Foreskin keratinocyte (primary cell): ENCODE measurements at places on chromosomes 7 and 10. TPM values are rescaled to one million over a fixed set of nuclear protein-coding genes. Genes with fewer than 3 reads are reported as not detected.

DNA sequence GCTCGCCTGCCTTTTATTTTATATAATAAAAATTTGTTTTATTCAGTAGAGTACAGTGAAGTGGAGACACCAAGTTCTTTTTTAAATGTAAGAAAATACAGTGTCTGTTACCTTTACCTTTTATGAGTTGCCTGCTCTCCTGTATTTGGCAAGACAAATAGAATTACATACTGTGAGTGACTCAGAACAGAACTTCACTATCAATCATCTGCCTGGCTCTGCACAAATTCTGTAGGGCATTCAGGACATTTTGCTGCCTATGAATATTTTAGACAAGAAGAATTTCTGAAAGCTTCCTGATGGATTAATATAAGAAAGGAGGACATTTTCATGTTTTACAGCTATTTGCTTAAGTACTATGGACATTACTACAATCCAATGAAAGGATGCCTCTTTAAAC, 135.4 kb upstream of the PHF14 start:
- DNase-seq, result no peak

GRCh38 chr10:4279655-4280054, 494.6 kb upstream of the KLF6 start:
- DNase-seq, result no peak

DNA sequence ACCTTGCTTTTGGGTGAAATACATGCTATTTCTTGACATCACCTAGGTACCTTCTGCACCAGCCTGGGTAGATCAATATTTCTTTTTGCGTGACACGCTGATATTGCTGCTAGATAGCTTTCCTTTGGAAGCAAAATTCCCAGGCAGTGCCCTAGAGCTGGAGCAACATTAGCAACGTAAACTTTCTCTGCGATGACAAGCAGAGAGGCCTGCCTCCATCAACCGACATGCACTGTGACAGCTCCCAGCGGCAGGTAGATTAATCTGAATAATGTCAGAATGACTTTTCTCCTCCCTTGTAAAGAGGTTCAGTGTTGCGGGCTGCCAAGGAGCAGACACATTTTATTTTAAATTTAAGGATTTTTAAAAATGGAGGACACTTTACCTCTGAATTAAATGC, 307.4 kb downstream of the GALNT17 start:
- no peak for DNase-seq

DNA sequence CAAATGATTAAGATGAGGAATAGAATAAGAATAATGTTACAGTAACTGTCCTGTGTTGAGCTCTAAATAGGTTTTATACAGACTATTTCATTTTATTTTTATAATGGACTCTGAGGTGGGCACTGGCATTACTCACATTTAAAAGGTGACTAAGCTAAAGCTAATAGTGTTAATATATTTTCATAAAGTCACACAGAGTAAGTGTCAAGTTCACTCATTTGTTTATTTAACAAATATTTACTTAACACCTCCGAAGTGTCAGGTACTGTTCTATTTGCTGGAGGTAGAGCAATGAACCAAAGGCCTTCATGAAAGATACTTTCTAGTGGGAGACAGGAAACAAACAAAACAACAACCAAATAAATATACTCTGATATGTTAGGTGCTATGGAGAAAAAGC, 44.0 kb downstream of the ASB4 start:
- DNase-seq, result no peak

CLDN3 gene
- polyA plus RNA-seq, result not detected in 2 replicates

DNA sequence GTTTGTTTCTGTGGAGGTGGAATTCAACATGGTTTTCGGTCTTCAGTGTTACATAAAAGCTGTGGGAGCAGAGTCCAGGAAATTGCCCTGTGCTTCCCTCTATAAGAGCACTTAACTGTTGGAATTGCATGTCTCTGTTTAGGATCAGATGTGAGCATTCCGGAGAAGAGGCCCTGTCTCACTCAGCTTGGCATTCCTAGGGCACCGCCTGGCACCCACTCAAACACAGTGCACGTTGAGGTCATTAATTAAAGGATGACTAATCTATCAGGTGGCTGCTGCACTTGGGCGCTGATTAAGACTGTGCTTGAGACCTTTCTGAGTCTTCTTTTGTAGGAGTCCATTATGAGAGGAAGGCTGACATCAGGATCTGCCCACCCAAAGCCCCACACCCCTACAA, 82.8 kb upstream of the VIPR2 start:
- no peak for DNase-seq

DNA sequence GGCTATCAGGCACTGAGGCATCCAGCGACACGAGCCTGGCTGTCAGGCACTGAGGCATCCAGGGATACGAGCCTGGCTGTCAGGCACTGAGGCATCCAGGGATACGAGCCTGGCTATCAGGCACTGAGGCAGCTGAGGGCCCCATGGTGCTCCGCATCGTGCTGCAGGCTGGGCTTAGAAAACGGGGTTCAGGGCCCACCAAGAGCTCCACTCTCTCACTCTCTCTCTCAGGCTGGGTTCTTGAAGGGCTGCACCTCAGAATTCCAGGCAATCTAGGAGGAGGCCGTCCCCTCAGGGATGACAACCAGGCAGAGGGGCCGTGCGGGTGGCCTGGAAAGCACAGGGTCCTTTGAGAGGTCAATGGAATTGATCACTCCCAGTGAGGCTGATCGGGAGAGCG, 69.0 kb downstream of the CFAP46 start:
- DNase-seq, result no peak

DNA sequence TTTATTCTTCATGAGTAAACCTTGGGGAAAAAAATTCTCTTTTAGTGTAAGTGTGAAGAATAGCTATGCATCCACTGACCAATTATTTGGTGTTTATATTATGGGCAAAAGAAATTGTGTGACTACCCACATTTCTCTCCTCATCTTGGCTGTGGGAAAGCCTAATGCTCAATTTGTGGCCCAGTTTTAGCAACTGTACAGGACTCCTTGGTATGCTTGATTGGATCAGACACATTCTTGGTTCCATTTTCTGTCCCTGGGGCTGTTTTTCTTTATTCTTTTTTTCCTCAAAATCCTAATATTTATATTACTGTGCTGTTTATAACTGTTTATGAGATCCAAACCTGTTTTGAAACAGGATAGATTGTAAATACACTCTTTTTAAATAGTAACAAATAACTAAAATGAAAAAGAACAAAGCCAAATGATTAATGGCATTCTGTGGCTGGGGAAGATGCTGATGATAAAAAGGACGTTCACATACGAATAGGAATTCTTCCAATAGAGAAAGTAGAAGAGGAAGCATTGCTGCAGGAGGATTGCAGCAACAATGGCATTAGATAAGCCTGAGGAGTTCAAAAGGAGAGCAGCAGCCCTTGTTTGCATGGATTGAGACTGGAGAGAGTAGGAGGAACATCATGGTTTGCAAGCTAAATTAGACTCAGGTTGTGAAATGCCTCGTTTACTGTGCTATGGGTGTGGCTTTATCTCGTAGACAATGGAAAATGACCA, 580.5 kb downstream of the INHBA start:
- no peak for DNase-seq

STK31 gene
- 0.02 TPM in 1 of 2 replicates, not detected in the other for polyA plus RNA-seq

ECHS1 gene
- polyA plus RNA-seq, result 82.2 and 84.4 TPM in 2 replicates

HOXA11 gene
- polyA plus RNA-seq, result 0.17 and 0.21 TPM in 2 replicates

- DNase-seq, result no peak
Observed at GRCh38 chr7:96986901-96987300, 18.5 kb upstream of the DLX6 start.

GRCh38 chr10:96299383-96299782, 4.9 kb upstream of the DNTT start:
- DNase-seq, result no peak

OGDHL gene
- polyA plus RNA-seq, result 0.16 and 0.19 TPM in 2 replicates
